ENCODE measurements at places on chromosomes 3 and 15.

GRCh38 chr3:57130571-57131209 is 34.5 kb downstream of the IL17RD start:
- no peak for DNase-seq

DNA sequence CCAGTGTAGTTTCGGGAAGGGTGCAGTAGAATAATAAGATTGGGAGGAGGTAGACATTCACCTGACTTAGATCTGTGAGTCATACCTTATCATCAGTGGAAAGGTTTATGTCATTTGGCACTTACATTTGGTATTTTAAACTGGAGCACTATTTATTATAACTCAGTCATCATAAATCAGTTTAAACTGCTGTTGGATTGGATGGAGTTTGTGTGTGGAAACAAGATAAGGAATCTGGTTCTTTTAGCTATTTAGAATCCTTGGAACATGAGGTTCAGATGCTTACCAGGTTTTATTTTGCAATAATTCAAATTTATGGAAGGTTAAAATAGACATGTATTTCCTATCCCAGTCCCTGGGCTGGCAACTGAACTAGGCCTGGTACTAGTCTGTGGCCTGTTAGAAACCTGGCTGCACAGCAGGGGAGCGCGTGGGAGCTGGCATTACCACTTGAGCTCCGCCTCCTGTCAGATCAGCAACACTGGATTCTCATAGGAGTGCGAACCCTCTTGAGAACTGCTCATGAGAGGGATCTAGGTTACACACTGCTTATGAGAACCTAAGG is 34.5 kb downstream of the ZFAND6 start:
- no peak for DNase-seq

DNA sequence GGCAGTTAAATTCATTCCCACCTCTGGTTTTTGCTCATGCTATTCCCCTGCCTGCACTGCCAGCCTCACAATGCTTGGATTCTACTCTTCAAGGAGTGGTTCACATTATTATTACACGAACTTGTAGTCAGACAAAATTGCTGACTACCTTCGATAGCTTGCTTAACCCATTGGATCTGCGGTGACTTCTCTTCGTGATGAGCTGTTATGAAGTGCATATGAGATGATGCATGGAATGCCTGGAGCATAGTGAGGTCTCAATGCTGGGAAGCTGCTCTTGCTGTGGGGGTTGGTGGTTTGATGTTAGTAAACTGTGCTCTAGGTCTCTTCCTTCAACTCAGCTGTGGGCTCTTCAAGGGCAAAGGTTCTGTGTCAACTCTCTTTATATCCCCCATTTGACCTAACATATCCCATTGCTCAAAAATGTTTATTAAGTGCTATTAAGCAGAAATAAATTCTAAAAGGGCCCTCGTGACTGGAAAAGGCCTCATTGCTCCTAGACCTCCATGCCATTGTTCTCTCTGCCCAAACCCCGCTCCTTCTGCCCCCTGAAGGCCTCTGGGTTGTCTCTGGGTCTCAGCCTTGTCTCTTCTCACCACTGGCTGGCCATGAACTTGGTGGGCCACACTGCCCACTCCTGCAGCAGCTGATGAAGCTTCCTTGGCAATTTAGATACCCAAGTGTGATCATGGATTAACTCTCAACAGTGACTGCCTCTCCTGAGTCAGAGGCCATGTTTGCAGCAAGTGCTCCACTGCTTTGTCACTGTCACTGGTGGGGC is 4.5 kb upstream of the SLCO2A1 start:
- DNase-seq: no peak

GRCh38 chr3:154584974-154585373 is 155.0 kb upstream of the GPR149 start:
- no peak for DNase-seq

DNA sequence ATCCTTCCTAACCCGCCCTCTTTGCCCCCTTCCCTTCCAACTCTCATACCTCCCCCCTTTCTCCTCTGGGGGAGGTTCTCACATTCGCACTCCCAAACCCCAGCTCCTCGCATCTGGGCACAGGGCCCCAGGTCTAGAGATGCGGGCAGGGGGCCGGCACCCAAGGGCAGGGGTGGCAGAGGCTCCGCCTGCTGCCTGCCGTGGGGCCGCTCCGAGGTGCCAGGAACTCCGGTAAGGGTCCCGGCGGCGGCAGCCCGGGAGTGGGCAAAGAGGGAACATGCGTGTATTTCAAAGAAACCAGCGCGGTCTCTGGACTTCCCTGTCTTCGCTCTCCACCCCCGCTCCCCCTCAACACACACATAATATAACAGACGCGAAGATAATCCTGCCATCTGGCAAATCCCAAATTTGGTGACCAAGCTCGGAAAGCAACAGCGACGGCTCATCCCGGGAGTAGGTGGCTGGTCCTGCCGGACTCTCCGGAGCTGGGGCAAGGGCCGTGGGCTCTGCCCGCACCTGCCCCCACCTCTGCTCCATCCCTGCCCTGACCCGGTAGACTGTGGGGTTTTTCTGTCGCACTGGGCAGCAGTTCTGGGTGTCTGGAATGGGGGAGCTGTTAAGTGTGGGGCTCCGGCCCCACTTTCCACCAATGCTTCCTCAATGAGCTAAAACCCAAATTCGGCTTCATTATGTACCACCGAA is 31.0 kb downstream of the NR2F2 start:
- no peak for DNase-seq
